Stimulated activated CD8-positive, alpha-beta memory T cell treated with anti-CD3 and anti-CD28 coated beads, Interleukin-4, amount 100 ng/mL, for 1 hour (primary cell): ENCODE measurements at places on chromosomes 1 and 21.
A peak's percentile ranks its signal among the peaks of the same experiment; 100 is the strongest.

DNA sequence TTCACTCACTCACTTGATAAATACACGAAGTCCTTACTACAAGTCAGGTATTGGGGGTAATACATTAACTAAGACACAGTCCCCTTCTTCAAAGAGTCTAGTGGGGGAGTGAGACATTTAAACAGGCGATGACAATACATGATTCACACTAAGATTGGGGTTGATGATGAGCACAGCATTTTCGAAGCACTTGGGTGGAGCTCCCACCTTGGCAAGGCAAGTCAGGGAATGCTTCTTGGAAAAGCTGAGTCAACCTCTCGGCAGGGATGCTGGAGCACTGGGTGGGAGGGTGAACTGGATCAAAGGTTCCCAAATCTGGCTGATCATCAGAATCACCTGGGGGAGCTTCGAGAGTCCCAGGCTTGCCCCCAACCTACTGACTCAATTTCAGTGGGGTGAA lies 57.9 kb upstream of the ENAH start:
- DNase-seq = no peak

- DNase-seq = no peak
Observed at GRCh38 chr1:95067062-95067461, 5.7 kb downstream of the ALG14 start.

GRCh38 chr1:178491721-178492120 lies 5.0 kb downstream of the CLEC20A start:
- DNase-seq = no peak

DNA sequence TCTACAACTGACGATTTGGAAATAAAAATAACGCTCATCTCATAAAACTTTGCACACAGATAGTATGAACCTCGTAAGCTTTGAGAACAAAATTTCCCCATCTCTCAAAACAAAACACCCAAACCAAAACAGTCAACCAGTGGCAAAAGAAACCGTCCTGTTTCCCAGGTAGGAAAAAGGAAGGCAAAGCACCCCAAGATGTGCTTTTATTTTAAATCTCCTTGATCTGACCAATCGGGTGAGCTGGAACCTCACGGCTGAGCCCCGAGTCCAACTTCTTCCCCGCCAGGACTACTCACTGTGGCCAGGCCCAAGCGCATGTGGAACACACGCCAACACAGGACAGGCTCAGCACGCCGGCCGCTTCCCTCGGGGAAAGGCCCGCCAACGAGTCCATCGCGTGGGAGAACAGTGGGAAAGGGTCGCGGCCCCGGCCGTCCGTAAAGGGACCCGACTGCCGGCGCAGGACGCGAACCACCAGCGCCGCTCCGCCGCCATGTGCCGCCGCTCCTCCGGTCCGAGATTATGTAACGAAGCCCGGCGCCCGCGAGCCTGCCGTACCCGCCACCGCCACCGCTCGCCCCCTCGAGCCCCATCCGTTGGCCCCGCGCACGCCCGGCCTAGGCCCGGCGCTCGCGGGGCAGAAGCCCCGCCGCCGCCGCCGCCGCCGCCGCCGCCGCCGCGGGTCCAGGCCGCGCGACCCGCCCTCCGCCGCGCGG lies 759 bp downstream of the AHCTF1 start:
- DNase-seq = peak; percentile 10

DNA sequence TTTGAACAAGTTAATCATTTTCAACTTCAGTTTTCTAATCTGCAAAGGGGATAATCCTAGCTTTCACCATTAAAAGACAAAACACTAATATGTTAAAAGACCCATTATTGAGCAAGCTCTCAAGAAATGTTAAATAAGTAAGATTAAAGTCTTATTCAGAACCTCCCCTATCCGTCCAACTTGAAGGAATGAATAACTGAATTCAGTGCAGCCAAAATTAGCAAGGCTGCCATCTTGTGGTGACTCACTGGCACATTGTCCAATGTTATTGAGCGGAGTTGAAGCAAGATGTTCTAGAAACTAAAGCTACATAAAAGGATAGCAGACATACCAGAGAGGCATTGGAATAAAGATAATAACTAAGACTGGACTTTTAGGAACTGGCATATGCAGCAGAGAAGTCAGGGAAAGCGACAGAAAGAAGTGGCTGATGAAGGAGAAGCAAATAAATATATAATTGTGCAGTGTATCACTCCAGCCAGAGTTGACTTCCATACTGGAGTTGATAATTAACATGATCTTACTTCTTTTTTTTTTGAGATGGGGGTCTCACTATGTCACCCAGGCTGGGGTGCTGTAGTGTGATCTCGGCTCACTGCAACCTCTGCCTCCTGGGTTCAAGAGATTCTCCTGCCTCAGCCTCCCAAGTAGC lies 8.2 kb upstream of the CAP1 start:
- DNase-seq = no peak

DNA sequence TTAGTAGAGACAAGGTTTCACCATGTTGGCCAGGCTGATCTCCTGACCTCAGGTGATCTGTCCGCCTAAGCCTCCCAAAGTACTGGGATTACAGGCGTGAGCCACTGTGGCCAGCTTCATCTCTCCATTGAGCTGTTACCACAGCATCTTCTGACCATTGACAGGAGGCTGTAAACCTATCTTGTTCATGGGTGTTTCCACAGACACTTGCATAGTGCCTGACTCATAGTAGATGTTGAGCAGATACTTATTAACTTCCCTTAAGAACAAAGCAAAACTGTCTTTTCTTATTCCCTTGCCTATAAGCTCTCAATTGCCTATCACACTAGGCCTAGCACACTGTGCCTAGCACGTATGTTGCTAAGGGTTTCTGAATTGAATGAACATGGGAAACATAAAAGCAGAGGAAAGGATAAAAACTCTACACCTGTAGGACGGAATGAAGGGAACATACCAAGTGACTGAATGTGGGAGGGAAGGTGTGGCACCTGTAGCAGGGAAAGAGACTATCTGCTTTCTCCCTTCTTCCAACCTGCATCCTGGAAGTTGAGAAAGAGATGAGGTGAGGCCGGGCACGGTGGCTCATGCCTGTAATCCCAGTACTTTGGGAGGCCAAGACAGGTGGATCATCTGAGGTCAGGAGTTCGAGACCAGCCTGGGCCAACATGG lies 1.2 kb upstream of the C1orf54 start:
- no peak for DNase-seq

DNA sequence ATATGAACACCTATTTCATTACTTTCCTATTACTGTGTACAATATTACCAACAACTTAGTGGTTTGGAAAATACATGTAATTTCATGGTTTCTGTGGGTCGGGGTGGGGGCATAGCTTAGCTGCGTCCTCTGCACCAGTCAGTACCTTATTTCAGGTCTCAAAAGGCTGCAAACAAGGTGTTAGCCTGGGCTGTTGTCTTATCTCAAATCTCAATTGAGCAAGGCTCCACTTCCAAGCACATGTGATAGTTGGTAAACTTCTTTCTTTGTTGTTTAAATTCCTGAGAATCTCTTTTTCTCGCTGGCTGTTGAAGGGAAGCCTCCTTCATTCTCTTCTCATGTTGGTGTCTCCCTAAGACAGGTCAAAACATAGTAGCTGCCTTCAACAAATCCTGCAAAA lies 485.4 kb downstream of the AMY1C start:
- DNase-seq = no peak

DNA sequence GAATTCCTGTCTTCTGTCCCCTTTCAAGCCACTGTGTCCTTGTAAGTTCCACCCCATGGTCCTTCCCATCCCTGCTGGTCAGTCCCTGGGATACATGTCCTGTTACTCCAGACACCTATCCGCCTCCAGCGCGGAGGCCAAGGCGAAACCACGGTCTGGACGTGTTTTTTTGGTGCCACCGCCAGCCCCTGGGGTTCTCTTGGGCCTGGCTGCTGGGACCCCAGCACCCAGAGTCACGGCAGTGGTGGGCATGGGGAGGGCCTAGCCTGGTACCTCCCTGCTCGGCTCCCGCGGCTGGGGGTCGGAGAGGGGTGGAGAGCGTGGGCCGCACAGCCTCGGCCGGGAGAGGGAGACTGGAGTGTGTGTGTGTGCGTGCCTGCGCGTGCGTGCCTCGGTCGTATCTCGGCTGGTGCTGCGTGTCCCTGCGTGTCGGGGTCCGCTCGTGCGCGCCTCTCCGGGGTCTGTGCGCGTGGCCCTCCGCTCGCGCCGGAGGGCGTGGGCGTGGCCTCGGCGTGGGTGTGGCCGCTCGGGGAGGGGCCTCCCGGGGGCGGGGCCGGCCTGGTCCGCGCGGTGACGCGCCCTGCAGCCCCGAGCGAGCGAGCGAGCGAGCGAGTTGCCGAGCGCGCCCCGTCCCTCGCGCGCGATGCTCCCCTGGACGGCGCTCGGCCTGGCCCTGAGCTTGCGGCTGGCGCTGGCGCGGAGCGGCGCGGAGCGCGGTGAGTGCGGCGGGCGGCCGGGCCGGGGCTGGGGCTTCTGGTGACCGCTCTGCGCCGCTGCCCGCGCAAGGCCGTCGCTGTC lies at the start of gene VWA1:
VWA1 (plus strand) TSS at position 585 of the 798 bp plus-strand sequence; CDS start at position 644, 59 bp downstream.
- peak; percentile 36 for DNase-seq

DNA sequence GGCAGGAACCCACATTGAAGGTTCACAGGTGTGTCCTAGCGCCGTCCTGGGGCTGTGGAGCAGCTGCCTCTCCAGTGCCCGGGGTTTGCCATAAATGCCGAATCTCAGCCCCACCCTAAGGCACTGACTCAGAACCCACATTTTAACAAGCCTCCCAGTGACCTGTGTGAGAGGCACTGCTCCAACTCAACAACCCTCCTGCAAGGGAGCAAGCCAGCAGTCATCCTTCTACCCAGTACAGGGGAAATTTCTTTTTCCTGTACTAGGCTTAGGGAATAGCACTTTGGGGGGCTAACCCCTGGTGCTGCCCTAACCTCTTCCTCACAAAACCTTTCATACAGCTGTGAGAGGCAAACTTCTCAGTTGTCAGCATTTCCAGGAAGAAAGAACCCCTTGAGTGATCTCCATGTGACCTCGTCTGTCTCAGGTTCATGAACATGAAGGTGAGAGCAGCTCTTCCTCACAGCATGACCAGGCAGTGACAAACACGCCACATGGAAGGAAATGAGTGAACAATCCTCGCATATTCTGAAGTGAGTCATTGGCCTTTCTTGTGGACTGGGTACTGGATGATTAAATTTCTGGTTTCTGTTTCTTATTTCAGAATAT lies 11.4 kb upstream of the BCAR3 start:
- DNase-seq = no peak

GRCh38 chr1:53519421-53519820 lies 60.2 kb downstream of the DMRTB1 start:
- no peak for DNase-seq

DNA sequence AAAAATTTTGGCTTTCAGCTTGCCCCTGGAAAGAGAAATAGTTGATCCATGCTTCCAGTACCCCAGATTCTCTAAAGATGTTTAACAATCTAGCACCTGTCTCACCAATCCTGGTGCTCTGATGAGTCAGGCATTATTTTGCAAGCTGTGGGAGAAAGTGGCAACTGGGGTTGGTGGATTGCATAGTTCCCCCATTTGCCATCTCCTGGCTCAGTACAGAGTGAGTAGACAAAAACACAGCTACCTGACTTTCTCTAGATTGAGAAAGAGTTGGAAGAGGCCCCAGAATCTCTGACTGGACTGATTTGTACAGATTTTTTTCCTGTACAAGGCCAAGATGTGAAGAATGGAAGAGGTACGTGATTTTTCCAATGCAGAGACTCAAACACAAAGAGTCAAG lies 75.1 kb upstream of the NEGR1 start:
- no peak for DNase-seq
